ENCODE measurements at places on chromosomes 4 and X.

DNA sequence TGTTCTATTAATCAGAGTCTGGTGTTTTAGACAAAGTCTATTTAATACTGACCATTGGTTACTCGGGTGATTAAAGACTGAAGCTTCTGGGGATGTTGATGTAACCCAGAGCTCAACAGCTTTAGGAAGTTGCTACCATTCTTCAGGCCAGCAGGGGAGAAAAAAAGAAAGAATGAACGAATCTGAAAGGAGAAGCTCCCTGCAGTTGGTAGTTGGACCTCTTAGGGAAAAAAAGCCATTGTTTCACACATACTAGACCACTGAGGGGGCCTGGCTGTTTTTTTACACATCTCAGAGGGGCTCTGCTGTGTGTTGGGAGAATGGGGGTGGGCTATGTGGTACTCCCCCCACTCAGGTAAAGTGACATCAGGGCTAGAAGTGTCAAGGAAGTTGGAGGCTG lies 378.9 kb downstream of the KCNIP4 start:
- no peak for DNase-seq

GRCh38 chrX:13716455-13716854 lies 18.0 kb downstream of the TRAPPC2 start:
- no peak for DNase-seq

DNA sequence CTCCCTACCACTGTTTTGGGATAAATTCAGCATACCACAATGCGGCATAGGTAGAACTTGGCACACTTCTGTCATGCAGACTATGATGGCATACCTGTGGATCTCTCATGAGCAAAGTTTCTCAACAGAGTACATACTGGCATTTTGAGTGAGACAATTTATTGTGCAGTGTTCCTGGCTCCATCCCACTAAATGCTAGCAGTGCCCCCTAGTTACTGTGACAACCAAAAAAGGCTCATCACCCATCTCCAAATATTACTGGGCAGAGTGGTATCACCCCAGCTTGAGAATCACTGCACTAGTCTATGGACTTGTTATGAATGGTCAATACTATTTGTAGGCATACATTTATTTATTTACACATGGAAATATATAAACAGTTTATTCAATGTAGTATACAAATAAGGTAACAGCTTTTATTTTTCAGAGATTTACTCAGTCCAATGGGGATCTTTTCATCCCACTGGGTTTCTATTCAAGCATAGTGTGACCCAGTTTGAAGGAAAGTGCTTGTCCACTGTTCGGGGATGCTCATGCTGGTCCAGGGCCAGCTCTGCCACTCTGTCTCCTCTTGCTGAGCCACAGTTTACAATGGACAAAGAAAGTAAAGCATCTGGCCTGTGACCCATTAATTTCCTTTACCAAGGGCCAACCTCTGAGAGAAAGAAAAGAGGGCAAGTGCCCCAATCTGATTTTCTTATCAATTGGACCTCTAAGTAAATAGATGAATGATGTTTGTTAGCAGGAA lies 81.0 kb upstream of the IL2 start:
- DNase-seq, result no peak

- no peak for DNase-seq
Measured at GRCh38 chr4:128298852-128299251, 11.2 kb upstream of the PGRMC2 start.

GRCh38 chrX:70313503-70313902 lies 23.6 kb downstream of the KIF4A start:
- DNase-seq, result no peak

- DNase-seq, result no peak
Measured at GRCh38 chrX:137198040-137198439, 164.2 kb upstream of the GPR101 start.

- no peak for DNase-seq
Measured at GRCh38 chr4:66590488-66591215, 920.4 kb upstream of the EPHA5 start.

DNA sequence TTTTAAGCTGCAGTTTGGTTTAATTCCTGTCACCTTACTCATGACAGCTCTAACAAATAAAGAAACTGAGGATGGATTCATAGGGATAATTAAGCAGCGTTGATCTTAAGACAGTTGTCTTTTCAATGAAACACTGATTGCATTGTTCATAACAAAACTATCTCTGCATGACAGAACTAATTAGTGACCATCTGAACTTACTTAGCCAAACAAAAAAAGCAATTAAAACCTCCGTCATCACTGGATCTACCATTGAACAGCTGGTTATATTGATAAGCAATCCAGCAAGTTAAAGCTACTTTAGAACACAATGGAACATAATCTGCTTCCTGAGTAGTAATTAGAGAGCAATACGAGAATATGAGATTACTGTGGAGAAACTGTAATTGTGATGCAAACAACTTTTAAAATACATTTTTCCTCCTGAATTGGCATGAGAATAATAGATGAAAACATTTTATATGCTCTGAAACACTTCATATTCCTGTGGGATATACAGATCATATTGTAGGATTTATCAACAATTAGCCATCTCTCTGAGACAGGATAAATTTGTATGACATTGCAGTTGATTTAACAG lies 2576.8 kb downstream of the PCDH7 start:
- DNase-seq, result no peak

- DNase-seq, result no peak
Measured at GRCh38 chr4:169397762-169398161, 127.0 kb upstream of the SH3RF1 start.

GRCh38 chr4:174252412-174252811 lies 31.1 kb downstream of the FBXO8 start:
- DNase-seq, result no peak

DNA sequence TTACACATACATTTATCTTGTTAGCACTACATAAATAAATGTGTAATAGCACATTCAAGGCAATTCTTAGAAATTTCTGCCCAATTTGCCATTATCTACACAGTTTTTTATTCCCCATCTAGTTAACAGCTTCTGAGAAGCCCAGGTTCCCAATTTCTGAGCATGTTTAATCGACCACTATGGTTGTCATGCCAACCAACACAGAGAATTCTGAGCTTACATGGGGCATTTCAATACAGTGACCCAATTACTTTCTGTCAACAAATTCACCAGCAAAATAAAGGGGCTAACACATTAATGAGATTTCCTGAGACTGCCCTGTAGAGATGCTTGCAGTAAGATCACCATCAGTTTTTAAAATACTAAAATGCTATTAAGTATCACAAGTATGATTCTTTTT lies 22.0 kb downstream of the GPM6A start:
- no peak for DNase-seq

- DNase-seq, result no peak
Measured at GRCh38 chr4:123043013-123043412, 120.6 kb upstream of the NUDT6 start.

DNA sequence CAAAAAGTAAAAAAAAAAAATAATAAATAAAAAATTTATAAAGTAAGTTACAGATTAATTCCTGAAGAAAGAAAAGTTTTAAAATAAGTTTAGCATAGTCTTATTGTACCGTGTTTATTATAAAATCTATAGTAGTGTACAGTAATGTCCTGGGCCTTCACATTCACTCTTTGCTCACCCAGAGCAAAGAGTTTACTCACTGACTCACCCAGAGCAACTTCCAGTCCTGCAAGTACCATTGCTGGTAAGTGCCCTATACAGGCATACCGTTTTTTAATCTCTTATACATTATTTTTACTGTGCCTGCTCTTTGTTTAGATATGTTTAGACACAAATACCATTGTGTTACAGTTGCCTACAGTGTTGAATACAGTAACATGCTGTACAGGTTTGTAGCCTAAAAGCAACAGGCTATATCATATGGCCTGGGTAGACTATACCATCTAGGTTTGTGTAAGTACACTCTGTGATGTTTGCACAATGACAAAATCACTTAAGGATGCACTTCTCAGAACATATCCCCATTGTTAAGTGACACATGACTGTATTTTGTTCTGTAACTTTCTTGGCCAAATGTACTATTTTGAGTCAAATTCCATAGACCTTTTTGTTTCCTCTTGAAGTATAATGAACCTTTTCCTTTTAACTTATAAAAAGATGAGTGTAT lies 199.0 kb upstream of the NUDT6 start:
- DNase-seq, result no peak

GRCh38 chr4:96895826-96896225 lies 1055.9 kb downstream of the PDHA2 start:
- DNase-seq, result no peak
